ENCODE measurements at places on chromosomes 7 and 10.

GRCh38 chr7:1884583-1885350 is 214.7 kb downstream of the ELFN1 start:
- DNase-seq: no peak

- peak; percentile 9 for DNase-seq
These were observed 86.5 kb upstream of the KDM7A start for GRCh38 chr7:140263277-140263676.

DNA sequence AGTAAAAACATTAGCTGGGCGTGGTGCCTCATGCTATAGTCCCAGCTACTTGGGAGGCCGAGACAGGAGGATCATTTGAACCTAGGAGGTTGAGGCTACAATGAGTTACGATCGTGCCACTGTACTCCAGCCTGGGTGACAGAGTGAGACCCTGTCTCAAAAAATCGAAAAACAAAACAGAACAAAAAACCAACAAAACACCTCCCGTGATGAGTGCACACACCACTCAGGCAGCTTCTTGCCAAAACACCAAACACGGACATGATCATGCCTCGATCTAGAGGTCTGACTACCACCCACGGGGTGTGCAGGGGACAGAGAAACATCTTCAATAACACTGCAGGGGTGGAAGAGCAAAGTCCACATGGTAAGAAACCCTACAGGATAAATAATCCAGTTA is 44.4 kb downstream of the AMZ1 start:
- DNase-seq: no peak

DNA sequence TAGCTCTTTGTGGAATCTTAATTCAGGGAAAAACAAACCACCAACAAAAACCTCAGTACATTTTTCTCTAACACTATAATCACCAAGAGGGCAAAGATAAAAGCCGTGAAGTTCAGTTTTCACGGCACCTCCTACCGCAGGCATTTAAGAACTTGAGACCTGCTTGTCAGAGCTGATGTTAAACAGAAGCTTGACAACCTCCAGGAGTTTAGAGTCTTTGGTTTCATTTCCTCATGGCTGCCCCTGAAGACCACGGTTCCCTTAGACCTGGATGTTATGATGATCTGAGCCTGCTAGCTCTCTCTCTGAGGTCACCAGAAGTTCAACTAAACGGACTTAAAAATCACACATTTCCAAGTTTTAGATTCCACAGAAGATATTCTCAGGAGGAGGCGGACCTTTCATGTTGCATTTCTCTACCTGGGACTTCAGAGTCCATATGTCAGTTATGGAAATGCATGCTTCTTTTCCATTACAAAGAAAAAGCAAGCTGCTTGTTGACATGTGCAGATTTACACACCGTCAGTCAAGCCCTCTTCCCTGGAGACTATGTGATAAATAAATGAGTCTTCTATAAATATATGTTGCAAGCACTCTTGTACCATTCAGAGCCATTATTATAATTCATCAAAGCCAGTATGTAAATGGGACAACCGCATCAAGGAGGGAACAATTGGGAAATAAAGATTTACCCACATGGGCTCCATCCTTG is 258.0 kb downstream of the GFRA1 start:
- DNase-seq: no peak

- no peak for DNase-seq
These were observed 22.3 kb downstream of the RAB19 start for GRCh38 chr7:140426130-140426529.

DNA sequence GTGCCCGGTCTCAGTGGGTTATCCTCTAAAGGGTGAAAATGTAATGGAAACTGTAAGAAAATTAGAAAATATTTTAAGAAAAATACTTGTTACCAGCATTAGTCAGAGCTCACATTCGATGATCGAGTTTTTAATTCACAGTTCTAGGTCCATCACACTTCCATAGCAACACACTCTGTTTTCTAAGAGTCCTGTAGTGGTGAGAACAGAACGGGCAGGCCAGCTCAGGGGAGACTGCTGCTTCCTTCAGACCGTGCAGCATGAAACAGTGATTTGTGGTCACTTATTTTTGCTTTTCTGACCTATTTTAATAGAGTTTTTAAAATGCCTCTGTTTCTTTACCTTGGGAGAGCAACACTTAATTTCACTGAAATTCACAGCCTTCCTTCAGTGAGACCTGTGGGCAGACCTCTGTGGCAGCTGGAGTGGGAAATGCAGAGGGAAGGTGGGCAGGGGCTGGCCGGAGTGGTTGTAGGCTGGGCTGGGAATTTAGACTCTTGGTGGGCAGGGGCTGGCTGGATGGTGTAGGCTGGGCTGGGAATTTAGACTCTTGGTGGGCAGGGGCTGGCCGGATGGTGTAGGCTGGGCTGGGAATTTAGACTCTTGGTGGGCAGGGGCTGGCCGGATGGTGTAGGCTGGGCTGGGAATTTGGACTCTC is 1.5 kb downstream of the SUN1 start:
- DNase-seq: no peak

DNA sequence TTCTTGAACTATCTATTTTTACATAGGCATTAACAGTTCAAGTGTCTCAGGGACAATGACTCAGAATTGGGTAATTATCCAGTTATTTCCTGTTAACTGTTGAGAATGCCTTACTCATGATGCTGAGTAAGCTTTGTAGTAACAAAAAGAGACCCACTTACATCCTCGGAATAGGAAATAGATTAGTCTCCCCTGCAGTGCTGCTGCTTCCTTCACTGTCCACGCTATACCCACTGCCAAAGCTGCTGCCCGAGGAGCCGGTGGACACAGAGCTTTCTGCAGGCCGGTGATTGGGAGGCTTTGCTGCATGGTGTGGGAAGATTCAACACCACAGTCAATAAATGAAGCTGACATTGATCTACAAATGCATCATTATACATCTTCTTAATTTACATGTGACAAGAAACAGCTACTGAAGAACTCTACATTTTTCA is 357.1 kb downstream of the PCLO start:
- DNase-seq: no peak

- DNase-seq: no peak
These were observed 5.8 kb downstream of the KIAA1217 start for GRCh38 chr10:24214762-24215161.

GRCh38 chr10:4838743-4839142 is 12.7 kb downstream of the AKR1E2 start:
- no peak for DNase-seq

GRCh38 chr10:71517298-71518169 is 120.8 kb downstream of the CDH23 start:
- no peak for DNase-seq

GRCh38 chr7:136063326-136063666 is 86.1 kb upstream of the MTPN start:
- no peak for DNase-seq

GRCh38 chr10:67678335-67678974 is 17.5 kb downstream of the CTNNA3 start:
- DNase-seq: no peak

- DNase-seq: no peak
These were observed 84.8 kb upstream of the C7orf33 start for GRCh38 chr7:148505645-148506375.

DNA sequence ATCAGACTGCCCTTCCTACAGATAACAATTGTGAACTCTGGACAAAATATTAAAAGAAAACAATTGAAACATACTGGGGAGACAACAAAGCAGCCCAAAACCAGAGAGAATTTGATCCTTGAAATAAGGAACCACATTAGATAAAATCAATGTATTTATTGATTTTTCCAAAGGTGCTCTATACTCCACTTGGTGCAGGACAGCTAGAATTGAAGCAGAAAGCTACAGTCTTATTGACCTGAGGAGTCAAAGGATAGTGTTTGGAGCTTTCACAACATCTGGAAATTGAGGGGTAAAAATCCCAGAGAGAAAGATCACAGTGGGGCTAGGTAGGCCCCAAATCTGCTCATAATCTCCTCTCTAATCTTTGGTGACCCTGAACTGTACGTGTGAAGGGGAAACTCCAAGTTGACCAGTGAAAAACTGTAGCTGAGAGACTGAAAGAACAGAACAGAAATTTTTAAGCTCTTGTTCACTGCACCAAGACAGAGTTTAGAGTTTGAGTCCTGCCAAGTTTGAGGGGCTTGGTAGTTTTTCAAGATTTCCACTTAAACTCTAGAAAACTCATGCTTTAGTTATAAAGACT is 70.2 kb downstream of the SAMD9 start:
- DNase-seq: no peak

DNA sequence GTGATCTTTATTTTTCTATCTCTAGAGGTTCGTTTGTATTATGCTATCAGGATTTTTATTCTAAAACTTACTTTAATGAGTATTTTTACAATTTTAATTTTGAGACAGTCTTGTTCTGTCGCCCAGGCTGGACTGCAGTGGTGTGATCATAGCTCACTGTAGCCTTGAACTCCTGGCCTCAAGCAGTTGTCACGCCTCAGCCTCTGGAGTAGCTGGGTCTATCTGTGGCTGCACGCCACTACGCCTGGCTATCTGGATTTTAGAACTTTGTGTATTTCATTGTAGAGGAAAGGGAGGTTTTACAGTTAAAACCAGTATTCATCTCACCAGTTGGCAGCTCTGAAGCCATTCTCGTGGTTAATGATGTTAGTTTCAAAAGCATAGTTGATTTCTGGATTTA is 25.9 kb downstream of the DNAJB6 start:
- no peak for DNase-seq

DNA sequence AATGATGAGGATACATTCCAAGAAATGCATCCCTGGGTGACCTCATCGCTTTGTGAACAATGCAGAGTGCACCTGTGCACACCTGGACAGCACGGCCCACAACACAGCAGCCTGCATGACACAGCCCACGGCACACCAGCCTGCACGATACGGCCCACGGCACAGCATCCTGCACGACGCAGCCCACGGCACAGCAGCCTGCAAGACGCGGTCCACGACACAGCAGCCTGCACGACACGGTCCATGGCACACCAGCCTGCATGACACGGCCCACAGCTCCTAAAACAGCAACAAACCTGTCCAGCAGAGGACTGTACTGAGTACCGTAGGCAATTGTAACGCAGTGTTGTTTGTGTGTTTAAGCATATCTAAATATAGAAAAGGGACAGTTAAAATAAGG is 134.7 kb upstream of the PPP2R2D start:
- no peak for DNase-seq

DNA sequence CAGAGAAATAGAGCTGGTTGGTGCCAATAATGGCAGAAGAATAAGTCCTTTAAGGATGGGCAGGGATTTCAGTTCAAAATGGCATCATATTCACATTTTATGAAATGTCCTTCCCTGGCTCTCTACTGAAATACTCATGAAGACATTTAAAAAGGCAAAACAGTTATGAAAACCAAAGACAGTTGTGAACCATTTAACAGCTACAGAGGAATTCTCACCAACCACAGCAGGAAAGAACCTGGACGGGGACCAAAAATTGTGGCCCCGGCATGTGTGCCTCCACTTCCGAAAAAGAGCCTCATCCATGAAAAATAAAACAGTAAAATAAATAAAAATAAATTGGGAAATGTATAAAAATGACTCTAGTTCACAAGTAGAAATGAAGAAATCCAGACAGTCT is 539.5 kb downstream of the SUGCT start:
- DNase-seq: no peak

DNA sequence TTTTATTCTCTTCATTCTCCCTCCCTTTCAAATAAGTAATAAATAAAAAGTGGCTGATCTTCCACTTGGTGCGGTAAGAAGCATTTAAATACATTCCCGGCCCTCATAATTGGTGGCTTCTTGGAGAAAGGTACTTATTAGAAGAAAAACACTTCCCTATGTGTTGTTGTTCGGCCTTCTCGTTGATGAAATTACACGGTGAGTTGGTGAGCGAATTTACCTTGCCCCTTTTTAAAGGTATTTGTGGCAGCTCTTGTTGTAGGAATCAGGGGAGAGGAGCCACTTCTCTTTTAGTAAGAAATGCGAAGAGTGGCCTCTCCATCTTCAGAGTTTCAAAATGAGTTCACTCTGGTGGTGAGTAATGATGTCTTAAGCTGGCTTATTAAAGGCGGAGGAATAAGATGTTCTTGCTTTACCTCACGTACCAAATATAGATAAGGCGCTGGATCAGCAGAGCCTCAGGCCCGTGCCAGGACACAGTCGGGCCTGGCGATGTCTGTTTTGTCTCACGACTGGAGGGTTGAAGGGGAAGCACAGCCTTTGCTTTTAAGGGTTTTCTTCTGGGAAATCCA is 135.9 kb downstream of the CUX1 start:
- no peak for DNase-seq

GRCh38 chr7:151861881-151862280 is 15.0 kb downstream of the PRKAG2 start:
- no peak for DNase-seq

GRCh38 chr10:73439605-73440312 is 6.4 kb upstream of the MSS51 start:
- no peak for DNase-seq

- DNase-seq: no peak
These were observed 132.1 kb downstream of the CCDC3 start for GRCh38 chr10:12869427-12869826.

- no peak for DNase-seq
These were observed 54.2 kb upstream of the OSBPL3 start for GRCh38 chr7:25034136-25034535.

- DNase-seq: no peak
These were observed 98.1 kb downstream of the GPR37 start for GRCh38 chr7:124667312-124668153.

- no peak for DNase-seq
These were observed 23.9 kb downstream of the OPALIN start for GRCh38 chr10:96334616-96335526.

DNA sequence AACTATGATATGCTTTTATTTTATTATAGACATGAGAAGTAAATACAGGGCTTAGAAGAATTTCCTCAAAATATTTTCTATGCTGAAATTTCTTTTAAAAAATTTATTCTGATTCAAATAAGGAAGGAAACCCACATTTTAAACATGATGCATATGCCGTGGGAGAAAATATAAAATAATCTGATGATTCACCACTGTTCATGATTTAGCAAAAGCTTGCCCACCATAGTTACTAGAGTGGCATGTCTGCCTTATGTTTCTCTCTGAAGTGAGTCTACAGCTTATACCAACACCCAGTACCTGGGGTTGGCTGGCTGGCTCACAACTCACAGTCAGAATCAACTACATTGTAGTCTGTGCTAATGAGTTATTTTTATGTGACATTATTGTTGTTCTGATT is 102.0 kb downstream of the GNAI1 start:
- DNase-seq: no peak

- no peak for DNase-seq
These were observed 956.7 kb downstream of the CCSER2 start for GRCh38 chr10:85284778-85285770.

GRCh38 chr7:48058990-48059389 is 23.6 kb downstream of the C7orf57 start:
- DNase-seq: no peak
